ENCODE measurements at places on chromosomes 12 and 14. TPM values are rescaled to one million over a fixed set of nuclear protein-coding genes. Genes with fewer than 3 reads are reported as not detected.

PIWIL1 gene
- total RNA-seq = not detected

RDH16 gene
- total RNA-seq = 1.3 TPM

POLE2 gene
- total RNA-seq = 1.6 TPM

KRT5 gene
- total RNA-seq = 413 TPM

PTPN6 gene
- 20.3 TPM for total RNA-seq

ZDHHC22 gene
- total RNA-seq = not detected

PRH2 gene
- total RNA-seq = not detected

GALNT6 gene
- 55.8 TPM for total RNA-seq

STAT2 gene
- 198 TPM for total RNA-seq

CLEC6A gene
- total RNA-seq = not detected

KRT3 gene
- total RNA-seq = not detected

EIF2S3B gene
- 0.48 TPM for total RNA-seq

SERPINA3 gene
- 88.7 TPM for total RNA-seq

IL22 gene
- total RNA-seq = not detected

KLHL33 gene
- 0.33 TPM for total RNA-seq

CISTR gene
- total RNA-seq = not detected

KRT73 gene
- total RNA-seq = not detected

ATF1 gene
- total RNA-seq = 22.2 TPM

FRMD6 gene
- 80.3 TPM for total RNA-seq

RPL10L gene
- not detected for total RNA-seq

PRR13 gene
- 65.1 TPM for total RNA-seq

TCL1B gene
- total RNA-seq = not detected

DHRS2 gene
- not detected for total RNA-seq

KRT72 gene
- total RNA-seq = not detected

KRT80 gene
- total RNA-seq = not detected

BTBD6 gene
- 86.1 TPM for total RNA-seq

PLBD1 gene
- total RNA-seq = 19.8 TPM

BCAT1 gene
- 35.8 TPM for total RNA-seq

DPF3 gene
- total RNA-seq = 2.8 TPM

SCNN1A gene
- total RNA-seq = 175 TPM

NR2C1 gene
- 50.5 TPM for total RNA-seq

DERA gene
- 28.8 TPM for total RNA-seq

ACOT4 gene
- total RNA-seq = 5.9 TPM

KRT79 gene
- 0.48 TPM for total RNA-seq

KLRC2 gene
- 1.6 TPM for total RNA-seq

BEGAIN gene
- 0.64 TPM for total RNA-seq

C14orf39 gene
- not detected for total RNA-seq

TAS2R20 gene
- 5.6 TPM for total RNA-seq

FOXA1 gene
- 74.4 TPM for total RNA-seq

ASB2 gene
- 2.0 TPM for total RNA-seq

WNT5B gene
- 11.9 TPM for total RNA-seq

GYS2 gene
- 0.15 TPM for total RNA-seq

LTA4H gene
- 94.5 TPM for total RNA-seq

IFNG-AS1 gene
- total RNA-seq = 0.16 TPM

HECTD1 gene
- total RNA-seq = 276 TPM

BMP4 gene
- total RNA-seq = 51.8 TPM

TCP11L2 gene
- total RNA-seq = 53.7 TPM

ANKRD33 gene
- total RNA-seq = not detected

ZFHX2 gene
- total RNA-seq = 0.66 TPM

SELPLG gene
- total RNA-seq = 16.6 TPM

CLEC4D gene
- 0.33 TPM for total RNA-seq

IKZF4 gene
- total RNA-seq = 4.6 TPM

NTS gene
- 0.64 TPM for total RNA-seq

FITM1 gene
- 1.6 TPM for total RNA-seq

MAP3K9 gene
- 6.3 TPM for total RNA-seq

RNASE3 gene
- total RNA-seq = not detected

ZNF384 gene
- total RNA-seq = 57.0 TPM

ATP2A2 gene
- 95.1 TPM for total RNA-seq

RD3L gene
- total RNA-seq = not detected

Measured in breast epithelium (tissue), 4 donors.